ENCODE measurements at places on chromosomes 1 and 21. TPM values are rescaled to one million over a fixed set of nuclear protein-coding genes. Genes with fewer than 3 reads are reported as not detected.

TNFSF18 gene
- total RNA-seq, result not detected

TRAF5 gene
- total RNA-seq, result 4.0 TPM

CYP4Z1 gene
- total RNA-seq, result 0.15 TPM

C8B gene
- 0.16 TPM for total RNA-seq

GRCh38 chr1:184520336-184520735, 133.5 kb downstream of the C1orf21 start:
- ATAC-seq, result no peak

DNA sequence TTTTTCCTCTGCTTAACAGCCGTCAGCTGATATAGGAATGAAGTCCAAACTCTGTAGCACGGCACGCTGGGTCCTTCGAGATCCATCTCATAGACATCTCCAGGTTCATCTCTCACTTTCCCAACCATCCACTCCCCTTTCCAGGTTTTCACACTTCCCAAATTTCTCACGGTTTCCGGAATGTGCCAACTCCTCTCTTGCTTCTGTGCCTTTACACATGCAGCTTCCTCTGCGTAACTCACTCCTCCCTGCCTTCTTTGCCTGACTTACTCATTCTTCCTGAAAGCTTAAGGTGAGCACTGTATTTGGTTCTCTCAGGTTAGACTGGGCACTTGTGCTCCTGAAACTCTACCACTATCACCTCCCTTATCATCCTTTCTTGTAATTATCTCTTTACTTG, 168.4 kb downstream of the PCNX2 start:
- no peak for ATAC-seq

GRCh38 chr1:24898152-24898908, 31.7 kb downstream of the RUNX3 start:
- ATAC-seq, result peak; percentile 93

DNA sequence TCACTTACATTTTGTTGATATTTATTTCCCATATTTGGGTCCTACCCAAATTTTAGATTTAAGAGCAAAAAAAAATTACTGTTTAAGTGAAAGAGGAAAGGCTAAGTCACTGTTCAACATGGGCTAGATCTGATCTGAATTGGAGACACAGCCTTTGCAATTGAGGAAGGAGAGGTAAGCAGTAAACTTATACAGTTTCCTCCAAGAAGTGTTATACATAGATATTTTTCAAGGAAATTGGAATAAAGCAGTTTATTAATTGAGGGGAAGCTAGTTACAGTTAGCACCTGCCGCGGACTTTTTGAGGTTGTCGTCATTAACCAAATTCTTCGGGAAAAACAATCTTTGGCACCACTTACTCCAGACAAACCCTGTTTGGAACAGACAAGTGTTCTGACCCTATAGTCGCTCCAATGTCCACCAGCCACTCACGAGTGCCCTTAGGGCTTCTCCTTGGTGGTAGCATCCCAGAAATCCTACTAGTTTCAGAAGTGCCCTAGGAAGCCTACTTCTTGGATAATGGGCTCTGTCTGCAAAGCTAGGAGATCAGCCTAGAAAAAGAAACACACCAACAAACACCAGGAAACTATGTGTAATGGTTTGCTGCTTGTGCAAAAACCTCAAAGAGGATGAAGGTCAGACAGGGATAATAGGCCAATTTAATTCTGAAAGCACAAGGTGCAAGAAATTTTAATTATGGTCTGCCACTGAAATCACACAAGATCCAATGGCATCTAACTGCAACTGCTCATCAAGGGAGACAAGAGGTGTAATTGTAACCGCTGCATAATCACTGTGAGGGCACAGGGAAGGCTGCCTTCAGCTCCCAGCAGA, 2.5 kb downstream of the WLS start:
- ATAC-seq, result no peak

GRCh38 chr1:59138402-59138801, 158.5 kb upstream of the FGGY start:
- no peak for ATAC-seq

GRCh38 chr1:156001662-156002171, 19.0 kb downstream of the SSR2 start:
- ATAC-seq, result no peak
